ENCODE measurements at places on chromosomes 4 and X. TPM values are rescaled to one million over a fixed set of nuclear protein-coding genes. Genes with fewer than 3 reads are reported as not detected.
A peak's percentile ranks its signal among the peaks of the same experiment; 100 is the strongest.

GRCh38 chrX:9874483-9874882, 88.3 kb downstream of the SHROOM2 start:
- H3K27ac ChIP-seq, result no peak overlapping the region
- H3K36me3 ChIP-seq, result no peaks in the 10 kb centered on the region
- no peak overlapping the region for H3K4me3 ChIP-seq
- no peak for DNase-seq

- no peaks in the 10 kb centered on the region for H3K4me1 ChIP-seq
- DNase-seq, result no peak
- H3K4me3 ChIP-seq, result no peak overlapping the region
- no peaks in the 10 kb centered on the region for H3K27me3 ChIP-seq
- H3K27ac ChIP-seq, result no peak overlapping the region
- H3K36me3 ChIP-seq, result no peaks in the 10 kb centered on the region
Observed at GRCh38 chrX:6386837-6387236, 148.1 kb downstream of the VCX3A start.

DNA sequence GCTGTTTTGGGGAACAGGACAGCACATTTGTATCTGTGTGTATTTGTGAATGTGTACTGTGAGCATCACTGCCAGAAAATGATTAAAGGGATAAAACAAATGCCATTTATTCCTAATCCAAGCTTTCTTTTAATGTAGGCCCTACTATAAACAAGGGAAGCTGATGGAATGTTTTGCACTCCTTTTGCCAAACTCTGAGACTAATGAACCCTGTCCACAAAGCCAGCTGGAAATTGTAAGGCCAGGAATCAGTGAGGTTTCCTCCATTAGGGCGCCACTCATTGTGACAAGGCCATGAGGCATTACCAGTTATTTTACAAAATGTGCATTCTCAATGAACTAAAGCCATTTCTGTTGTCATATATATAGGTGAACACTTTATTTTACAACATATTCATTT, 163.0 kb upstream of the NAP1L5 start:
- no peak for DNase-seq
- H3K27ac ChIP-seq, result peak overlapping the region; percentile 28
- H3K4me3 ChIP-seq, result no peak overlapping the region
- peaks cover 24% of the 10 kb centered on the region for H3K4me1 ChIP-seq

- H3K27me3 ChIP-seq, result no peaks in the 10 kb centered on the region
- H3K4me3 ChIP-seq, result no peak overlapping the region
- H3K27ac ChIP-seq, result no peak overlapping the region
- DNase-seq, result no peak
Observed at GRCh38 chr4:98583265-98583664, 75.1 kb downstream of the TSPAN5 start.

DNA sequence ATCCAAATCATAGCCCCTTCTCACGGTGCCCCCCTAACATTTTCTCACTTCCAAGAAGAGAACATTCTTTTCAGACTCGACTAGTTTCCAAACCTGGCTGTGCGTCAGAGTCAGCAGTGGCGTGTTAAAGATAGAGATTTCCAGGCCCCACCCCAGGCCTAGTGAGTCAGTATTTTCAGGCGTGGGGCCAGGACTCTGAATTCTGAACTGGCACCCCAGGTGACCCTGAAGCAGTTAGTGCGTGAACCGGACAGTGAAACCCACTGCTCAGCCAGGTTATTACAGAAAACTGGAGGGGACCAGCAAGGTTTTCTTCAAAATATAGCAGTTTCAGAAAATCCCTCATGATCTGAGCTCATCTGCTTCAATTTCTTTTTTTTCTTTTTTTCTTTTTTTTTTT, 35.0 kb upstream of the BCOR start:
- peak; percentile 92 for DNase-seq
- H3K27ac ChIP-seq, result peak overlapping the region; percentile 59
- H3K27me3 ChIP-seq, result no peaks in the 10 kb centered on the region
- no peaks in the 10 kb centered on the region for H3K4me1 ChIP-seq

DNA sequence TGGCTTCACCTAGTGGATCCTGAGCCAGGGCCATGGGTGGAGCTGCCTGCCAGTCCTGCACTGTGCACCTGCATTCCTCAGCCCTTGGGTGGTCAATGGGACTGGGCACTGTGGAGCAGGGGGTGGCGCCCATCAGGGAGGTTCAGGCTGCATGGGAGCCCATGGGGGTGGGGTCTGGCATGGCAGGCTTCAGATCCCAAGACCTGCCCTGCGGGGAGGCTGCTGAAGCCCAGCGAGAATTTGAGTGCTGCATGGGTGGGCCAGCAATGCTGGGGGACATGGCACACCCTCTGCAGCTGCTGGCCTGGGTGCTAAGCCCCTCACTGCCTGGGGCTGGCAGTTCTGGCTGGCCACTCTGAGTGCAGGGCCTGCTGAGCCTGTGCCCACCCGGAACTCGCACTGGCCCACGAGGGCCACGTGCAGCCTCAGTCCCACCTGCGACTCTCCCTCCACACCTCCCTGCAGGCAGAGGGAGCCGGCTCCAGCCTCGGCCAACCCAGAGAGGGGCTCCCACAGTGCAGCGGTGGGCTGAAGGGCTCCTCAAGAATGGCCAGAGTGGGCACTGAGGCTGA, 270.0 kb downstream of the CENPC start:
- no peaks in the 10 kb centered on the region for H3K36me3 ChIP-seq
- no peak overlapping the region for H3K4me3 ChIP-seq
- no peaks in the 10 kb centered on the region for H3K27me3 ChIP-seq
- DNase-seq, result no peak

DNA sequence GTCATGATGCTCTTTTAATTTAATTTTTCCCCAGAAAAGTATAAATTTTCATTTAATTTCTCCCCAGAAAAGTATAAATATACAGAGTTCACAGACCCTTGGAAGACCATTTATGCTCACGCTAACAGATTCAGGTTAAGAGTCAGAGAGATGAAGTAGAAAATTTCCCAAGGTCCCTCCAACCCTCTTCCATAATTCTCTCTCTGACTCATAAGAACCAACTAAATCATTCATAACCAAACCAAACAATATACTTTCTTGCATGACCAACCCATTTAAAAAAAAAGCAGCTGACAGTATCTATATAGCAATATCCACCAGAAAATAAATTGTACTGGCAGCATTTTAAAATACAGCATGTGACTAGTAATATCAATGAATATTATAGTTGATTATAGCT, 3.9 kb downstream of the KLHL8 start:
- H3K27ac ChIP-seq, result no peak overlapping the region
- no peaks in the 10 kb centered on the region for H3K27me3 ChIP-seq
- peaks cover 26% of the 10 kb centered on the region for H3K4me1 ChIP-seq
- no peaks in the 10 kb centered on the region for H3K36me3 ChIP-seq
- no peak overlapping the region for H3K4me3 ChIP-seq

GRCh38 chr4:14247767-14248166, 620.2 kb upstream of the BOD1L1 start:
- H3K4me1 ChIP-seq, result no peaks in the 10 kb centered on the region
- H3K4me3 ChIP-seq, result no peak overlapping the region
- H3K27me3 ChIP-seq, result no peaks in the 10 kb centered on the region
- no peak for DNase-seq
- H3K27ac ChIP-seq, result no peak overlapping the region

DNA sequence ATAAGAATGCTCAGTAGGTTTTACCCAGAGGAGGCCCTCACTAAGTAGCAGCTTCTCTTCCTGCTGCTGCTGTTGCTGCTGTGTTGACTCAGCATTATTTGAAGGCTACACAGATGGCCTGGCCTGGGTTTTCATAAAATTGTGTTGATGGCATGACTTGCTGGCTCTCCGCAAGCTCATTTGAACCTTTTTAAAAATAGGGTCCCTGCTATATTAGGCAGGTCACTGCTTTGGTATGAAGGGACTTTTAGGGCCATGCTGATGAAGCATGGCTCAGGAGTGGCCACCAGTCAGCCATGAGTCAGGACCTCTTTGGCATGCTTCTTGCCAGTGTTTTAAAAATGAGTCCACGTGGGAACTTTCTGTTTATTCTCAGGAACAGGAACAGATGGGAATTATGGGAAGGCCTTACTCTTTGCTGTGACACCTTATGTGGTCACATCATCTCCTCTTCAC, 128.7 kb downstream of the MID1IP1 start:
- H3K27ac ChIP-seq, result no peak overlapping the region
- H3K36me3 ChIP-seq, result no peaks in the 10 kb centered on the region
- no peak overlapping the region for H3K4me3 ChIP-seq
- no peaks in the 10 kb centered on the region for H3K27me3 ChIP-seq

- H3K4me3 ChIP-seq, result no peak overlapping the region
- no peak overlapping the region for H3K27ac ChIP-seq
- H3K36me3 ChIP-seq, result peaks cover 40% of the 10 kb centered on the region
- peaks cover 15% of the 10 kb centered on the region for H3K4me1 ChIP-seq
Observed at GRCh38 chrX:154433605-154434004, 3.3 kb upstream of the GDI1 start.

- peak overlapping the region; percentile 98 for H3K27ac ChIP-seq
- DNase-seq, result no peak
- H3K27me3 ChIP-seq, result no peaks in the 10 kb centered on the region
- H3K4me3 ChIP-seq, result no peak overlapping the region
- H3K4me1 ChIP-seq, result peaks cover 36% of the 10 kb centered on the region
Observed at GRCh38 chr4:82898322-82899243, 2.0 kb upstream of the THAP9 start.

- peaks cover 16% of the 10 kb centered on the region for H3K4me1 ChIP-seq
- H3K27ac ChIP-seq, result no peak overlapping the region
- DNase-seq, result no peak
- no peaks in the 10 kb centered on the region for H3K36me3 ChIP-seq
Observed at GRCh38 chr4:73187325-73187724, 71.3 kb downstream of the ANKRD17 start.

GRCh38 chrX:37686369-37686995, 891 bp downstream of the XK start:
- H3K4me3 ChIP-seq, result peak overlapping the region; percentile 46
- peaks cover 27% of the 10 kb centered on the region for H3K4me1 ChIP-seq
- H3K27me3 ChIP-seq, result no peaks in the 10 kb centered on the region
- no peaks in the 10 kb centered on the region for H3K36me3 ChIP-seq
- DNase-seq, result no peak

GRCh38 chr4:82890528-82890900, 439 bp downstream of the SEC31A start:
- peaks cover 31% of the 10 kb centered on the region for H3K4me1 ChIP-seq
- no peak for DNase-seq
- peak overlapping the region; percentile 87 for H3K4me3 ChIP-seq
- H3K36me3 ChIP-seq, result peaks cover 9% of the 10 kb centered on the region

- H3K4me1 ChIP-seq, result peaks cover 4% of the 10 kb centered on the region
- no peaks in the 10 kb centered on the region for H3K27me3 ChIP-seq
- no peak for DNase-seq
- H3K4me3 ChIP-seq, result no peak overlapping the region
Observed at GRCh38 chrX:45756557-45756956, 555.9 kb upstream of the DIPK2B start.

- no peak for DNase-seq
- H3K27me3 ChIP-seq, result no peaks in the 10 kb centered on the region
- no peak overlapping the region for H3K27ac ChIP-seq
- no peaks in the 10 kb centered on the region for H3K4me1 ChIP-seq
Observed at GRCh38 chr4:86523333-86523732, 70.8 kb upstream of the PTPN13 start.

GRCh38 chr4:175376287-175376977, 435.6 kb downstream of the GPM6A start:
- no peak overlapping the region for H3K4me3 ChIP-seq
- no peaks in the 10 kb centered on the region for H3K36me3 ChIP-seq
- DNase-seq, result no peak
- no peak overlapping the region for H3K27ac ChIP-seq

Gene ZXDA
- 6.1 TPM for total RNA-seq

Gene ACOT9
- total RNA-seq, result 51.4 TPM

Gene ELMOD2
- total RNA-seq, result 11.8 TPM

Gene MTMR8
- total RNA-seq, result 3.8 TPM

Gene GYPA
- total RNA-seq, result not detected

Gene SHROOM2
- total RNA-seq, result 2.0 TPM

Gene P2RY10
- not detected for total RNA-seq

Gene MAGEE2
- total RNA-seq, result not detected

Gene SUPT20HL2
- not detected for total RNA-seq

Measured in sigmoid colon (tissue), 7 donors.